ENCODE measurements at places on chromosomes 4 and X. TPM values are rescaled to one million over a fixed set of nuclear protein-coding genes. Genes with fewer than 3 reads are reported as not detected.

Gene HS3ST1
- total RNA-seq = 0.47 TPM

Gene NEK1
- 16.9 TPM for total RNA-seq

Gene USP17L17
- not detected for total RNA-seq

Gene GRIA3
- 0.54 TPM for total RNA-seq

Gene ZNF718
- 20.8 TPM for total RNA-seq

Gene CLGN
- not detected for total RNA-seq

Gene TMPRSS11E
- 0.22 TPM for total RNA-seq

Gene PITX2
- not detected for total RNA-seq

Gene TBC1D8B
- total RNA-seq = 2.2 TPM

Gene MAGEA11
- not detected for total RNA-seq

Gene PPP2R3B
- 40.3 TPM for total RNA-seq

Gene TACC3
- total RNA-seq = 235 TPM

Gene AADAT
- not detected for total RNA-seq
